ENCODE measurements at places on chromosomes 6 and 20.

DNA sequence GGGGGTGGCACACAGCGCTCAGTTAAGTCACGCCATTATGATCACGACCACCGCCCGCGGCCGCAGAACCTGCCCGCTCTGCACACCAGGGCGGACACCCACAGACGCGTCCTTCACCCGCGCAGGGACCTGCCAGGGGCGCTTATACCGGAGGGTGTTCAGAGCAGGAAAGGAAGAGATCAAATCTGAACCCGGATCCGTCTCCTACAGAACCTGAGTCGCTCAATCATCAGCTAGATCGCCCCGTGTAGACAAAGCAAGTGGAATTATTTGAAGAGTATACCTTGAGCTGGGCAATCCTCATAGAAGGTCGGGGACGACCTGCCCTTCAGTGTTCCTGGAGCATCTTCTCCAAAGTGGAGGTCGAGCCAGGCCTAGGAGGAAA, 14.4 kb upstream of the ZNF217 start:
- DNase-seq: peak; percentile 26

GRCh38 chr20:11193241-11193640, 519.4 kb upstream of the JAG1 start:
- DNase-seq: no peak

GRCh38 chr6:165098165-165098564, 211.2 kb downstream of the C6orf118 start:
- no peak for DNase-seq

GRCh38 chr20:62602550-62602949, 39.8 kb upstream of the SLCO4A1 start:
- DNase-seq: peak; percentile 48

DNA sequence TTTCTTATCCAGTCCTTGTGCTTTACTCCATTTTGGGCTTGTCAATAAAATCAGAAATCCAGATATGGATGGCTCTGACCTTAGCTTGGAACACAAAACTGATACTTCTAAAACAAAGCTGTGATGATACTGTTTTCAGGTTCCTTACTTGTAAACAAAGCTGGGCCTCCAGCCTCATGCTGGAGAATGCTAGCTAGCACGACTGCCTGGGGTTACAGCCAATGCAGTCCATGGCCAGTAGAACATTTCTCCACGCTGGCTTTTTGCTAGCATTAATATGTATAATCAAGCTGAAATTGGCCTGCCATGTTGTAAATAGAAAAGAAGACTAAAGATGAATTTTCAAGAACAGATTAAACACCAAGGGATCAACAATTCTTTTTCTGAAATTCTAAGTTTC, 63.9 kb downstream of the MTHFD1L start:
- no peak for DNase-seq

- DNase-seq: no peak
Observed at GRCh38 chr6:143127941-143128680, 67.4 kb downstream of the AIG1 start.

DNA sequence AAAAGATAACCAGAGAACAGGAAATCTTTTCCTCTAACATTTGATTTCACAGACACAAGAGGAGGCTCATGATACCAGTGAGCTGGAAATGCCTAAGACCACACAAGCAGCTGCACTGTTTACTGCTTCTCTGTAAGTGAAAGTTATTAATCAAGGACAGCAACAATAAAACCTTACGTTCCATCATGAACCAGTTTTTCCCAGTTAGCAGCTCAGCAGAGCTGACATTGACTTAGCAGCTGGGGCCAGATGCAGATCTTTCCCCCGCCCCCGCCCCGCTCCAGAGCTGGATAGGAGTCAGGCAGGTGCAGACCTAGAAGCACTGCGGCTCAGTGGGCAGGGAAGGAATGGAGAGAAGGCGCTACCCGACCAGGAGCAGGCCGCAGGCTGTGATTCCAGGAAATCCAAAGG, 275.2 kb downstream of the GMDS start:
- DNase-seq: no peak

DNA sequence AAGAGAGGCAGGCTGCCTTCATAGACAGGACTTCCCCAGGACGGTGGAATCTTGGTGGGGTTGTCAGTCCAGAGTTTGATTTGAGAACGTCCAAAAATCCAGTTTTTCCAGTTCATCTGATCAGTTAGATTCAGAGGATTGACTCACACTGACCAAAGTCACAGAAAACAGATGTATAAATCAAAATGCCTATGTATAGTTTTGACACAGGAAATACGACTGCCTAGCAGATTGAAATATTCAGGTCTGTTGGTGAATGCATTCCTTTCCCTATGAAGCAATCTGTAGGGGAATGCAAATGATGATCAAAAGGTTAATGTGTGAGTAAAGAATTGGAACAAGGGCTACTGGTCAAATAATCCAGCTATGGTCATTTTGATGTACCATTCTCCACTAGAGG, 29.7 kb upstream of the GFOD1 start:
- DNase-seq: no peak

GRCh38 chr20:20549704-20550103, 162.7 kb downstream of the RALGAPA2 start:
- no peak for DNase-seq

DNA sequence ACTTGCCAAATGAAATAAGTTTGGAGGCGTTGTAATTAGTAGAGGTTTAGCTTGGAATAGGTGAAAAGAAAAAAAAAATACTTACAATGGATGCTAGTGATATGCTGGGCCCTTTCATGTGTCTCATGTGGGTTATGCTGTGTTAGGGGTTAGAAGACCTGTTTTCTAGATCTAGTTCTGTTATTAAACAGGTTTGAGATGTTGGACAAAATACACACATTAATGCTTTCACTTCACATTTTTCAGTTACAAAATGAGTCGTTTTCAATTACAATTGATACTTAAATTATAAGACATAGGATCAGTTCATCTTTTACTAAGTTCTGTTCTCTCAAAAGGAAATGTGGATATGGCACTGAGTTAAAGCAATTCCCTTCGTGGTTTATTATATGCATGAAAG, 509.8 kb downstream of the EPM2A start:
- no peak for DNase-seq

DNA sequence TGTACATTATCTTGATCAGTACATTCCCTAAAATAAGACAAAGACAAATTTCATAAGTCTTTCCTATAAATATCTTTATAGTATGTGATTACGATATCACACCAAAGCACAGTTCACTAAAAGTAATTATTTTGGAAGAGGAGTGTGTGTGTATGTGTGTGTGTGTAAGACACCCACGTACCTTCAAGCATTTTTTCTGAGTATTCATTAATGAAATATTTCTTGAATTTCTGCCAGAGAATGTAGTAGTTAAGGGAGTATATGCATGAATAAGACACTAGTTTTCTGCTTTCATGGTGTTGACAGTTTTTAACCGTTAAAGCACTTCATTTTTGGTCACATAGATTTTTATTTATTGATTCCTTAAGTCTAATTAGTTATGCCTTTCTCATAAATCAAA, 36.8 kb downstream of the MANEA start:
- no peak for DNase-seq

- no peak for DNase-seq
Observed at GRCh38 chr20:62646851-62647520, 4.7 kb downstream of the SLCO4A1 start.

GRCh38 chr20:15374682-15375081, 1037.3 kb upstream of the FLRT3 start:
- DNase-seq: no peak

DNA sequence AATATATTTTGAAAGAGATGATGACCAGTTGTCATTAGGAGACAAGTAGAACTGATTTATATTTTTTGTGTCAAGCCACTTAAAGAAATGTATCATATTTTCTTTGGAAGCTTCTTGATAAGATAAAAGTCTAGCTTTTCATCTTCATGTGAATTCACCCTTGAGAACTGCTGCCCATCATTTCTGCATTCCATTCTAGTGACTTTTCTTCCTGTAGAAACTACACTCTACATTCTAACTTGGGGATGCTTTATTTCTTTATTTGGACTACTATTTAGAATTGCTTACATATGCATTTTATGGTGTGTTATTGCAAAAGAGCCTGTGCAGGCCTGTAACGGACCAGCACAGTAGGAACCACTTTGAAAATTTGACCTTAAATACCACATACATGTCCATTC, 335.0 kb upstream of the KCNQ5 start:
- no peak for DNase-seq

DNA sequence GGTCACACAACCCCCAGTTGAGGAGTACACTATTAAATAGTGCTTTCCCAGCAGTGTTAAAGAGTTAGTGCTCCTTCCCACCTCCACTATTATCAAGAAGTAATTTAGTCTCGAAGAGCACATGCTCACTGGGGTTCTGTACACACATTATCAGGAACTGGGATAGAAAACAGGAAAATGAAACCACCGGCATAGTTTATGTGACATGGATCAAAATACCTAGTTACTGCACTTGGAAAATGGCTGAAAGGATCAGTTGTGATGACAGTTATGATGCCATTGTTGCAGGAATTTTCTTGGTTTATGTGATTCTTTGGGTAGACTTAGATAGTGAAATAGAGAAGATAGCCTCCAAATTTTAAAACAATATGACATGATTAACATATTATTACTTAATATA, 152.9 kb downstream of the AKAP7 start:
- DNase-seq: no peak

- no peak for DNase-seq
Observed at GRCh38 chr20:7505835-7506221, 434.4 kb downstream of the HAO1 start.

DNA sequence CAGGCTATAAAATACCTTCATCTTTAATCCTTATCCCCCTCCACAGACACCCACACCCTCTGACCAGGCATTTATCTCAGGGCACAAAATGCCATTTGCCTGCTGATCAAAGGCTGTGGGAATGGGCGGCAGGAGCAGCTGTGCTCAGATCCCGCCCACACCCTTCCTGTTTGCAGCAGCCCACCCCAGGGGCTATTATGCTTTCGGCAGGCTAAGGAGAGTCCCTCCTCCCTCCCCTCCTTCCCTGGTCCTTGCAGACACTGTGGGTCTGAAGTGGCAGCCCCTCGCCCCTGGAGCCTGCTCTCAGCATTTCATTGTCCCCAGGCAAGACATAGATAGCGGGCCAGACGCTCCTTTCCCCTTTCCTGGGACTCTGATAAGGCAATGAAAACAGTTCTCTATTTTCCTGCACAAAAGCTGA, 220.8 kb upstream of the HEY2 start:
- DNase-seq: no peak

DNA sequence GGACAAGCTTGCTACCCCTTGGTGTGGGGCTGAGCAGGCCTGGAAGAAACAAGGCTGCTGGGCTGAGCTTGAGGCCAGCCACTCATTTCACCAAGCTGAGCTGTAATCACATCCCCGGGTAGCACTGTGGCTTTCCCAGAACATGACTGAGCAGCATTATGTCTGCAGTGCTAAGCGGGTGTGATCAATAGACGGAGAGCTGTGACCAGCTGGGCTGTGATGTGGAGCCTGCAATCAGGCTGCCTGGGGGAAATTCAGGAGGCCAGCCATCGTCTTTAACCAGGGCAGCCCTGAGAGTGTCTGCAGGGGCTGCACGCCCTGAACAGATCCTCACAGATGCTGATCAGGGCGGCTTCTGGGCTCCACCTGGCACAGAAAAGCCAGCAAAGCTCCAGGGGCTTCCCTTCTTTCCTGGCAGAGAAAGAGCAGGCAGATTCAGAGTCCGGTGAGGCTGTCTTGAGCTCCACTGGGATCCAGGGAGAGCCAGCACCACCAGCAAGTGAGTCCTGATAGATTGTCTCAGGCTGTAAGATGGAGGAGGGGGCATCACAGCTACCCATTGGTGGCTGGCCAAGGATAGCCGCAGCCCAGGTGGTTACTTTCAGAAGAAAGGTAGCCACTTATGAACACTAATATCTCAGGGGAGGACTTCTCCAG, 165.9 kb downstream of the NRN1 start:
- DNase-seq: no peak

DNA sequence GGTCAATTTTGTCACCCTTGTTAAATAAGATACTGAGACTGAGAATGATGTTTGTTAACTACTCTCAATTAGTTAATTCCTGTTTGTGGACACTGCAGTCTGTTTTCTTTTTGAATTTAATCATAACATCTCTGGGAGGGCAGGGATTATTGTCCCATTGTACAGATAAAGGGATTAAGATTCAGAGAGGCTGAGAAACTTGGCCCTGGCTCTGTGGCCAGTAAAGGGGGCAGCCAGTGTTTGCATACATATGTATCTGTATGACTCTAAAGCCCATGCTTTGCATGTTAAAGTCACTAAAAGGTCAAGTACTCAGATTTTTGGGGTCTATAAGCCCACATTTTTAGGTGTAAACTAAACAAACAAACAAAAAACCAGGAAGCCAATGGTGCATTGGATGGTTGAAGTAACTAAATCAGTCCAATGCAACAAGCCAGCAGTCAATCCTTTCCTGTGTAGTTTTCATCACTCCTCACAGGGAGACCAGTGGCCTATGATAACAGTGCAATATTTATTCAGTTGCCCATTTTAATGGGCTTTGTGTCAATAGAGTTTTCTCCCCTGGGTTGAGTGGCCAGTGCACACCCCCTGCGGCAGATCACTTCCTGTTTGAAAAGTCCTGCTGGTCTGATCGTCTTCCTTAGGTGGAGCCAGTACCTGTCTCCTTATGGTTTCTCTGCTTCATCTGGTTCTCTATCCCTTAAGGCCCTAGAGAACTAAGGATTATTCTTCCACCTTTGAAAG, 106.7 kb downstream of the SLX4IP start:
- no peak for DNase-seq

DNA sequence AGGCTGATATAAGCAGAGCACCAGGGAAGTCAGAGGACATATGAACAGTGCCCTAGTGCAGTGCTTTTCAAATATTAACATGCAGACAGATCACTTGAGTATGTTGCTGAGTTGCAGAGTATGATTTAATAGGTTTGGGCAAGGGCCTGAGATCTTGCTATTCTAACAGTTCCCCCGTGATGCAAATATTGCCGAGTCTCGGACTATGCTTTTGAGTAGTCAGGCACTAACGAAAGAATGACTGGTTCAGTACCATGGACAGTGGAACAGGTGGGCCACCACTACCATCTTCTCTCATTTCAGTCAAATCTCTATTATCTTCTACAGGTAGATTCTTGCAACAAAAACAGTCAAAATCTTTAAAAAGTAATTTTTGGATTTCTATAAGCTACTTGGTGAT, 3.7 kb upstream of the TMEM200A start:
- DNase-seq: no peak

GRCh38 chr20:51535075-51535386, 7.5 kb downstream of the NFATC2 start:
- peak; percentile 55 for DNase-seq

DNA sequence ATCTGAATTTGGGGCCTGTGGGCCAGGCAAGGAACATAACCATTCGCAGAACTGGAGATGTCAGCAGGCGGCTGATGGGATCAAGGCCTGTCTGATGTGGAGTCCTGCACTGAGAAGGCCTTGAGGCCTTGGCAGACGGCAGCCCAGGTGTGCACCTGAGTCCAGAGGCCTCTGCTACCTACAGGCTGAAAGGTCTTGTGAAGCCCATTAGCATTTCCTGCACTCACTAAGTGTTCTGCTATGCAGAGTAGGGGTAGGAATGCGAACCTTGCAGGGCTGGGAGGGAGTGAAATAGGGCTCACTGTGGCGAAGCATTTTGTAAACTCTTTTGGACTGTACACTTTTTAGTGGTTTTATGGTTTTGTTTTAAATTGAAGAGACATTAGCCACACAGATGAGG, 48.3 kb upstream of the RNF24 start:
- DNase-seq: no peak

- no peak for DNase-seq
Observed at GRCh38 chr6:150208611-150209352, 65.9 kb downstream of the PPP1R14C start.

- DNase-seq: no peak
Observed at GRCh38 chr6:7588506-7588905, 1.5 kb upstream of the SNRNP48 start.

- DNase-seq: no peak
Observed at GRCh38 chr6:6968357-6968730, 139.4 kb upstream of the RREB1 start.
